ENCODE measurements at places on chromosomes 7 and 10.

GRCh38 chr7:126440542-126440941 lies 812.2 kb downstream of the GRM8 start:
- DNase-seq = no peak

DNA sequence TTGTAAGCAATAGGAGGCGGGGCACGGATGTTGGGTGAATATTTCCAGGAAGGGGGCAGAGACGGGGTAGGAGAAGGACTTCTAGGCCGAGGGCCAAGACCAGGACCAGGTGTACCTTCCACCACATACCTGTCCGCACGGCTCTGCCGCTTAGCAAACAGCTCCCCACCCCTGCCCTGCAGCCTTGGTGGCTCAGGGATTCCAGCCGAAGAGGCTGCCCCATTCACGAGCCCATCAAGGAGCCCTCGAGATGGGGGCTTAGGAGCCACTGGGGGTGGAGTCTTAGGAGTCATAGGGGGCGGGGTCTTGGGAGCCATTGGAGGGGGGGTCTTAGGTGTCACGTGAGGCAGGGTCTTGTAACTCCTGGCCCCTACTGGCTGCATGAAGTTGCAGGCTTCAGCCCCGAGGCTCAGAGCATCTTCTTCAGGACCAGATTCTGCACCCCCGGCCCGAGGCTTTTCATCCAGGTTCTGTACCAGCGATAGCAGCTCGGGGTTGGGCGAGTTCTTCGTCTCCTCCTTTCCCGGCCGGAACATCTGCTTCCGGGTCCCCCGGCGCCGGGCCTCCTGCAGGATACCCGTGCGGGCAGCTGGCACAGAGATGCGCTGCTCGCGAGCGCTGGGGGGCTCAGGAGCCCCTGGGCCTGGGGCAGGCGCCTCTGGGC lies 6.1 kb upstream of the MYOZ1 start:
- DNase-seq = peak; percentile 8

GRCh38 chr7:156524818-156525597 lies 115.6 kb upstream of the RNF32 start:
- DNase-seq = no peak

DNA sequence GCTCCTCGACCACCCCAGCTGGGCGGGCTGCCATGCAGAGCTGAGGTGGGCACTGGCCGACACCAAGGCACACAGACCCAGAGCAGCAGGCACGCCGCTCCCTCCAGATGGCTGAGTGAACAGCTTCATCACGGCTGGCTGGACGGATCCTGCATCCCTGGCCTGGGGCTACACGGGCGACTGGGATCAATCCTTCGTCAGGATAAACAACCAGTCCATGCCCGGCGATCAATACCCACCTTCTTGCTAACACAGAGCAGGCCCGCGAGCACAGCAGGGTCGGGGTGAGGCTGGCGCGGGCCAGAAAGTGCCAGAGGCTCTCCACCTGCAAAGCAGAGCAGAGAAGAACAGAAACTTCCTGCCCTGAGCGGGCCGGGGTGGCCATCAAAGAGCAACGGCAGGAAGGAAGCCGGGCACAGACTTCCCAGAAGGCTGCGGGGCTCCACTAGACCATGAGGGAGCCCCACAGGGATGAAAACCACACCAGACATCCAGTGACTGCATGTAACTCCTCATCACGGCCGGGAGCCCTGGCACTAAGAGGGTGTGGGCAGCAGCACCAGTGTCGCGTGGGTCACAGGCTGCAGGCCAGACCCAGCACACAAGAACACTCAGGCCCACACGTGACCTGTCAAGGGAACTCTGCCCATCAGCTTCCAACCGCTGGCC lies 166.4 kb downstream of the MAD1L1 start:
- DNase-seq = no peak

DNA sequence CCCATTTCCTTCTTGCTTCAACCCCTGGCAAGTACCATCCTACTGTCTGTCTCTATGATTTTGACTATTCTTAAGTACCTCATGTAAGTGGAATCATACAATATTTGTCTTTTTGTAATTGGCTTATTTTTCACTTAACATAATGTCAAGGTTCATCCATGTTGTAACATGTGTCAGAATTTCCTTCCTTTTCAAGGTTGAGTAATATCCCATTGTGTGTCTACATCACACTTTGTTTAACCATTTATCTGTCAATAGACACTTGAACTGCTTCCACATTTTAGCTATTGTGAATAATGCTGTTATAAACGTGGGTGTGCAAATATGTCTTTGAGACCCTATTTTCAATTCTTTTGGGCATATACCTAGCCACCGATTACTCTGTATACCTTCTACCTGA lies 14.0 kb upstream of the CDK14 start:
- no peak for DNase-seq

DNA sequence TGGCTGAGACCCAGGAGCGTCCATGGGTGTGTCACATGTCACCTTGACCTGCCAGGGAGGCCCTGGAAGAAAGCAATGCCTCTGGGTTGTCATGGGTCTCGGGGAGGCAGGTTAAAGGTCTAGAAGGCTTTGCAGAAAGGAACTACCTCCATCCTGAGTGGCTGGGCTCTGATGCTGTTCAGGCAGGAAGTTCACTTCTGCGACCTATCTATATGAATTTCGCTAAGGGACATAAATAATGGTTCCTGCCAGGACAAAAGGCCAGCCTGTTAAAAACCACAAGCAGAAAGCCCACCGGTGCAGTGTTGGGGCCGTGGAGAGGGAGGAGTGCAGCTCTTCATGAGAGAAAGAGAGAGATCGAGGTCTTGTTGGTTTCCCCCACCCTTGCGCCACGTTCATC lies 182.9 kb downstream of the PTPN20 start:
- DNase-seq = no peak

DNA sequence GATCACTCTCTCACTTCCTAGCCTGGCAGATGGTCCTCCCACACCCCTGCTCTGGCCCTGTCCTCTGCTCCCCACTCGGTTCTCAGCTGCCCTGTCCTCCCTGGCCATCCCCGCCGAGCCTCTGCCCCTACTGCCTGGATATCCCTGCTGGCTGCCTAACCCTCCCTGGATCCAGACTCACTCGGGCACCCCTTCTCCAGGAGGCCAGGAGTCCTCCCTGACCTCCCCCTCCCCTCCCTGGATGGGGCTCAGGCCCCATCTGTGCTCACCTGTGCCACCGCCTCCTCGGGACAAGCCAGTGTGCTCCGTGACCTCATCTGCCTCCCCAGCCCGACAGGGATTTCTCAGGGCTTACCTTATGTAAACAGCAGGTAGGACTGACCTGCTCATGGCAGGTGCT lies 406.1 kb downstream of the TCERG1L start:
- no peak for DNase-seq

GRCh38 chr10:71465551-71466252 lies 69.0 kb downstream of the CDH23 start:
- DNase-seq = no peak

- DNase-seq = no peak
Observed at GRCh38 chr7:80851896-80852476, 66.9 kb downstream of the SEMA3C start.

DNA sequence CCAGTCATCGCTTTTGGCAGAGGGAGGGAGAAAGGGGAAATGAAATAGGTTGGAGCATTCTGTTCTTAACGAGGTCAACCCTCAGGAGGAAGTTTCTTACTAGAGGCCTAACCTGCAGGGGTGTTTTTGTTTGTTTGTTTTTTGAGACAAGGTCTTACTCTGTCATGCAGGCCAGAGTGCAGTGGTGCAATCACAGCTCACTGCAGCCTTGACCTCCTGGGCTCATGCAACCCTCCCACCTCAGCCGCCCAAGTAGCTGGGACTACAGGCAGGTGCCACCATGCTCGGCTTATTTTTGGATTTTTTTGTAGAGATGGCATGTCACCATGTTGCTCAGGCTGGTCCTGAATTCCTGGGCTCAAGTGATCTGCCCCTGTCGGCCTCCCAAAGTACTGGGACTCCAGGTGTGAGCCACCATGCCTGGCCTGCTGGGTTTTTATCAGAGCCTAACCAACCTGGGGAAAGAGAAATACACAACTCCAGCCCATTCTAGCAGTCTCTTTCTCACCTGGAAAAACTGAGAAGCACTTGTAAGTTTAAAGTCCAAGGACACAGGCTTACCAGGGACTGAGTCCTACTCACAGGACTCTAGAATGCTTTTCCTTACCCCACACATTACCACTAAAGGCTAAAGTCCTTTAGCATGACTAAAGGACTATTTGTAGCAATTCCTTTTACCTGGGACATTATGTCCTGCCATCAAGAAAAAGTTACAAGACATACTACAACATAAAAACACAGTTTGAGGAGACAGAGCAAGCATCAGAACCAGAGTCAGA lies 101.0 kb upstream of the EGFR start:
- no peak for DNase-seq

DNA sequence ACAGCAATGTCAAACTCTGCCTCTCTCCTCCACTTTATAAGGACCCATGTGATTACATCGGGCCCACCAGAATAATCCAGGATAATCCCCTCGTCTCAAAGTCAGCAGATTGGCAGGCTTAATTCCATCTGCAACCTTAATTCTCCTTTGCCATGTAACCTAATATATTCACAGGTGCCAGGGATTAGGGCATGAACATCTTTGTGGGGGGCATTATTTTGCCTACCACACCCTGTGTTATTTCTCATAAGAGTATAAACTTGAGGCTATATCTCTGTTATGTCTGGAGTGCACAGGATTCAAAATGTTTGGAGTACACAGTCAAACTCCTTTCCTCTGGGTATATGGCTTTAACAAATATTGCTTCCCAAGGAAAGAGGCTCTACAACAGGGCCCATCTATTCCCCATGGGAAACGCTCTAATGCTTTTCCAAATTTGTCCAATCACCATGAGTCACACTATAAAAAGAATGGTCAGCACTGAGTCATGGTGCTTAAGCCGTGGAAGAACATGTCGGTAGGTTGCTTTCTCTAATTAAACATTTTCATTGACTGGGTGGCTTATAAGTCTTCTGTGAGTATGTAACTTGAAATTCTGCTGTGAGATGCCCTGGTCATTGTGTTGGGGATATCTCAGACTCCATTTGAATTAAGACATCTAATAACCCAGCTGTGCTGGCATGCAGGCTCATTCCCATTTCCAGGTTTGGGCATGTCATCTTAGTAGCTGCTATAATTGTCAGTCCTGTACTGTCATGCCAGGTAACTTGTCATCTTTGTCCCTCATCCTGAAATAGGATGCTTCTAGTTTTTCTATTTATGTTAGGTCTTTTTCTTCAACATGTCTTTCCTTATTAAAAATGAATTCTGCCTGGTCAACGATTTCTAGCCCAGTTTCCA lies 11.5 kb upstream of the AKR1B10 start:
- no peak for DNase-seq

- DNase-seq = no peak
Observed at GRCh38 chr10:73881221-73881919, 7.0 kb upstream of the CAMK2G start.

DNA sequence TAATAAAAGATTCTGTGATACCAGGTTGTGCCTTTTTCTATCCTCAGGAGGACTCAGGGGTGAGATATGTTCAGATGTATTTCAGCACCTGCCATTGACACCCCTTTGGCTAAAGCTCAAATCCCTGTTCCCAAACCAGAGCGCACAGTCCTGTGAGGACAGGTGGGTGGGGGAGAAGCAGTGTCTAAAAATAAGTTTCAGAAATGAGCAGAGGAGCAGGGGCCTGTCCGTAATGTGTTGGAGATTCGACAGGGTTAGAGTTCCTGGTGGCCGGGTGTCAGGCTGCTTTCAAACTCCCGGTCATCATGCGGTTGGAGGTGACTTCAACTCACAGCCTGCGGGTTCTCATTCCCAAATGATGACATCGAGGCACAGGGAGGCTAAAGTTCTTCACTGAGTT lies 211.5 kb downstream of the KLF6 start:
- no peak for DNase-seq

GRCh38 chr10:88707429-88708155 lies 1.5 kb downstream of the LIPK start:
- DNase-seq = no peak

- no peak for DNase-seq
Observed at GRCh38 chr7:82110146-82110840, 333.3 kb downstream of the CACNA2D1 start.

GRCh38 chr7:84455788-84456187 lies 261.2 kb upstream of the SEMA3A start:
- no peak for DNase-seq

- DNase-seq = no peak
Observed at GRCh38 chr7:27167916-27168264, 2.6 kb upstream of the HOXA9 start.

GRCh38 chr10:62130948-62131347 lies 137.7 kb downstream of the RTKN2 start:
- DNase-seq = no peak

DNA sequence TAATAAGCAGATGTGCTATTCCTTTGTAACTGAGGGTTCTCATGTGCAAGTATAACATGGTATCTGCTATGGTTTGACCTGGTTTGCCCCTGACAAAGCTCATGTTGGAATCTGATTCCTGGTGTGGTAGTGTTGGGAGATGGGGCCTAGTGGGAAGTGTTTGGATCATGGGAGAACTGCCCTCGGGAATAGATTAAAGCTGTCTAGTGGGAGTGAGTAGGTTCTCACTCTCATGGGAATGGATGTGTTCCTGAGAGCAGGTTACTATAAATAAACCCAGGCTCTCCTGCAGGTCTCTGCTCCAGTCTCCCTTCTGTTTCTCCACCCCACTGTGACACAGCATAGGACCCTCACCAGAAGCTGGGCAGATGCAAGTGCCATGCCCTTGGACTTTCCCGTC lies 97.7 kb downstream of the ATE1 start:
- no peak for DNase-seq

DNA sequence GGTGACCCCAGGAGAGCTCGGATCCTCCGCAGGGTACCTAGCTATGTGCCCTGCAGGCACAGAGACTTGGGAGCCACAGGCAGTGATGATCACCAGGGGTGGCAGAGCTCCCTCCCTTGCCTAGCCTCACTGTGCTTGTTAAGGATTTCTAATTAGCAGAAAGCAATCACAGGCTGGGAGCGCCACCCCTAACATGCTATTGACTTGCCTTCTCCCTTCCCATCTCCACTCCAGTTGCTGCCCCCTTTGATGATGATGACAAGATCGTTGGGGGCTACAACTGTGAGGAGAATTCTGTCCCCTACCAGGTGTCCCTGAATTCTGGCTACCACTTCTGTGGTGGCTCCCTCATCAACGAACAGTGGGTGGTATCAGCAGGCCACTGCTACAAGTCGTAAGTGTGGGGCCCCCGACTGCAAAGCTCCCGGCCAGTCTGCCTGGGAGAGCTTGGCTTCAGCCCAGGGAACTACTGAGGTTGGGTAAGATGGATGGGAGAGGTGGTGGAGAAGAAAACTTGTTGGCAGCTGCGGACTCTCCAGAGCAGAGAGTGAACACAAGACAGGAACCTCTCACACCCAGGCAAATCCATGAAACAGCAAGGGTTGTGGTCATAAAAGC lies 1.2 kb downstream of the PRSS1 start:
- DNase-seq = no peak

- no peak for DNase-seq
Observed at GRCh38 chr7:141409801-141410329, 141.3 kb upstream of the AGK start.

GRCh38 chr7:4610768-4611467 lies 71.2 kb upstream of the FOXK1 start:
- peak; percentile 29 for DNase-seq

- peak; percentile 47 for DNase-seq
Observed at GRCh38 chr10:22611425-22612115, 102.8 kb downstream of the PIP4K2A start.
